Inflammatory macrophage (primary cell): ENCODE measurements at places on chromosomes 5 and 9.

GRCh38 chr9:89903141-89903475 is 298.3 kb downstream of the GADD45G start:
- no peak for DNase-seq

GRCh38 chr9:134743853-134744252 is 102.2 kb downstream of the COL5A1 start:
- no peak for DNase-seq

GRCh38 chr5:154962494-154962893 is 21.6 kb downstream of the MRPL22 start:
- no peak for DNase-seq

DNA sequence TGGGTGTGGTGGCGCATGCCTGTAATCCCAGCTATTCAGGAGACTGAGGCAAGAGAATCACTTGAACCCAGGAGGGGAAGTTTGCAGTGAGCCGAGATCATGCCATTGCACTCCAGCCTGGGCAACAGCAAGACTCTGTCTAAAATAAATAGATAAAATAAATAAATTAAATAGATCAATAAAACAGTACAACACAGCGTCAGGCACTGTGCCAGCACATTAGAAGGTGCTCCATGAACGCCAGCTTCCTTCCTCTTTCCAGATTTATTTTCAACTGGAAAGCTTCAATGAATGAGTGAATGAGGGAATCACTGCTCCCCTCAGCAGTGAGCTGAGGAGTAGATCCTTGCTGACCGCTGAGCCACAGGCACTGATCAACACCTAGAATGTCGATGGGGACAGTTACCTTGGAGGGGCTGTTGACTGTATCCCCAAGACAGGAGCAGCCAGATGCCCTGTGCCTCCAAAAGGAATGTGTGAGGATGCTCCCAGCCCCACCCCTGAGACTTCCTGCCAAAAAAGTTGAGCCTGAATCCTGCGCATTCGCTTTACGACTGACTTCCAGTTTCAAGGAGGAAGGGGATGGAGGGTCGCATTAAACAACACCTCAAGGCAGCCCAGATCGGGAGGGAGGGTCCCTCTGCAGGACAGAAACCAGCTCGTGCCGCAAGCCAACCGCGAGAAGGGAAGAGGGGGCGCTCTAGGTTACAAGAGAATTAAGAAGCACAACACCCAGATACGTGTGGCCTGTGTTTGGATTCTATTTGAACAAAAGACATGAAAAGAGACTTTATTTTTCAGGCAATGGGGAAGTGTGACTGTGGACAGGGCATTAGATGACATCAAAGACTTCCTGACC is 54.0 kb upstream of the CNOT6 start:
- DNase-seq, result peak; percentile 2

DNA sequence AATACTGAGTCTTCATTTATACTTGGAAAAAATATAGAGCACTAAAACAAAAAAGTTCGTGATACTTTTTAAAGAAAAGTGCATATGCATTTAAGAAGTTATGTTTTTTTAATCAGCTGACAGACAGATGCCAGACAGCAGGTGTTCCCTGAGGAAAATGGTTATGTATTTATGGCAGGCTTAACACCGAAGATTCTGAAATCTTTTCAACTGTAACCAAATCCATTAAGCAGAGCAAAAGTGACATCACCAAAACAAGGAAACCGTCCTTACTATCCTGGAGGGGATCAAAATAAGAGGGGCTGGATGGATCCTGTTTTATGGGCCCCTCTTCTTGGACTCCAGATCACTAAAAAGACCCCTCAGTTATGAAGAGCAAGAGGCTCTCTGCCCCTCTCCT is 404.9 kb upstream of the ADAMTS16 start:
- no peak for DNase-seq

DNA sequence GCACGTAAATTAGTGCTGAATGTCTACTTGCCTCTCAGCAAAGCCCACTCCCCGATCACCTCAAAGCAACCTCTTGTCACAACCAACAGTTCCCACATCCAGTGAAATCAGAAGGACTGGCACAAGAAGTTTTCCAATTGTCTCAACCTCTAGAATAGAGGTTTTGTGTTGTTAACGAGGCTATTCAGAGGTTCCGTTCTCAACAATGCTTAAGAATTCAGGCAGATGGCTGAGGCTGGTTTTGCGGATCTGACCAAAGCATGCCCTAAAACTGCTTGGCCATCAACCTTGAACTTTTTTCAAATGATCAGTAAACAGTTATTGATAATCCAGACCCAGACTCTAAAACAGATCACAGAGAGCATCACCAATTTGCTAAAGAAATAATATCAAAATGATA is 52.9 kb downstream of the MAPKAP1 start:
- no peak for DNase-seq

- DNase-seq, result no peak
Measured at GRCh38 chr5:142612494-142613270, 73.2 kb downstream of the FGF1 start.

GRCh38 chr9:114452219-114453165 is 52.8 kb downstream of the WHRN start:
- DNase-seq, result no peak

DNA sequence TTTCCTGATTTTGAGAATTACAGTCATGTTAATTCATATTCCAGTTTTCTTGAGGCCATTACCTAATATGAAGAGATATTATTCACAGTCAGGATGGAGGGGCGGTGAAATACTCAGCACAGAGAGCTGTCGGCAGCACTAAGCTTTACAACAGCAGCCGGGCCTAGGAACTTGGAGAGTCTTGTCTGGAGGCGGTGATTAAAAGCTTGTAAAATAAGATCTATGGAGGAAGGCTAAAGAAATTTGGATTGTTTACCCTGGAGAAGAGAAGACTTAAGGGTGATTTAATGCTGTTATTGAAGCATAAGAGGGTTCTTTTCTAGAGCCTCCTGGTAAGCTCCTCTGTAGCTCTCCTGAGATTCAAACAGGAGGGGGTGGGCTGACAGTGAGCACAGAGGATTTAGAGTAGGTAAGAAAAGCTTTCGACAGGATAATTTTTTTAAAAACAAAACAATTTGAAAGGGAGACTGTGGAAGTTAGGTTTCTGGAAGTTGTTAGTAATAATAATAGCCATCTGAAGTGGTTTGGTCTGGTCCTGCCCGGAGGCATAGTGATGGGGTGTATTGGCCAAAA is 406.3 kb upstream of the ADAMTSL1 start:
- no peak for DNase-seq

GRCh38 chr9:101458963-101459631 is 23.5 kb upstream of the ALDOB start:
- peak; percentile 69 for DNase-seq

- DNase-seq, result no peak
Measured at GRCh38 chr5:55524816-55525215, 9.9 kb downstream of the PLPP1 start.

DNA sequence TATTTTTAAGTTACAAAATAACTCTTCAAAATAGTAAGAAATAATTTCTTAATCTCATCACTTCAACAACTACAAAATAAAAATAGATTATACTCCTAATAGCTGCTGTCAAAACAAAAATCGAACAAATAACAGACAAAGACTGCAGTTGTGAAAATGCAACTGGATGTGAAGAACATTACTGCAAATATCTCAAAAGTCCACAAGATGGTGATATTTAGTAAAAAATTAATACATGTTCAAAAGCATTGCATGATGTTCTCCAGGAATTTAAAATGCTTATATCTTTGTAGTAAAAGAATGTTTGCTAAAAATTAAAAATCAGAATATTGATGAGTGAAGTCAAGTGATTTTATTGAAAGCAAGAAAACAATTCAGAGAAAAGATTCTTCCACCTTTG is 66.2 kb downstream of the MPDZ start:
- DNase-seq, result no peak

- no peak for DNase-seq
Measured at GRCh38 chr9:114308361-114308950, 14.4 kb upstream of the ORM1 start.

DNA sequence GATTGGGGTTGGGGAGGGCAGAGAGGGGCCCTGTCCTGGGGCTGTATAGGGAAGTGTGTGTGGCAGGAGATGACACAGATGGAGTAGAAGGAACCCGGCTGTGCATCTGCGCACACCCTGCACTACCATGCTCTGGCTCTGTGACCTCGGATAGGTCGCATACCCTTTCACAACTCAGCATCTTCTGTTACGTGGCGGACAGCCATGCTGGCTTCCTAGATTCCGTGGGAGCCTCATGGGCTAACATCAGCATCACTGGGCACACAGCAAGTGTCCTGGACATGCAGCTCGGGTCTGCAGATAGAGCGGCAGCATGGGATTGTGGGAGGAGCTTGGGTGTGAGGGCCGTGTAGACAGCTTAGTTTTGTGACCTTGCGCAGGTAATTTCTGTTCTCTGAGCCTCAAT is 9.2 kb downstream of the ARPC5L start:
- DNase-seq, result no peak

DNA sequence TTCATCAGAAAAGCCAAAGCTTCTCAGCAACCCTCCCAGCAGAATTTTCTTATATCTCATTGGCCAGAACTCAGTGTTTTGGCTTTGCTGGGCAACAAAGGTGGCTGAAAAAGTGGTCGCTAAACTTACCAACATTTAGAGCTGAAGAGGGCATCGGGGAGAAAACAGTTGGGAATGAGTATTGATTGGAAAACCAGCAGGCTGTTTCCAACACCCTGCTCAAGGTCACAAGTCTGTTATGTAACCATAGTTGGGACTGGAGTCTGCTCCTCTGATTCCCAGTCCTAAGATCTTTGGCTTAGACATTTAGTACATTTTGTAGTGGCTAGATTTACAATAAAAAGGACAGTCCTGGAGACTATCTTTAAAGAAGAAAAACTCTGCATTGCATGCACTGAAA is 17.1 kb downstream of the IL12B start:
- no peak for DNase-seq

- DNase-seq, result no peak
Measured at GRCh38 chr9:92804727-92805126, 40.1 kb upstream of the BICD2 start.

DNA sequence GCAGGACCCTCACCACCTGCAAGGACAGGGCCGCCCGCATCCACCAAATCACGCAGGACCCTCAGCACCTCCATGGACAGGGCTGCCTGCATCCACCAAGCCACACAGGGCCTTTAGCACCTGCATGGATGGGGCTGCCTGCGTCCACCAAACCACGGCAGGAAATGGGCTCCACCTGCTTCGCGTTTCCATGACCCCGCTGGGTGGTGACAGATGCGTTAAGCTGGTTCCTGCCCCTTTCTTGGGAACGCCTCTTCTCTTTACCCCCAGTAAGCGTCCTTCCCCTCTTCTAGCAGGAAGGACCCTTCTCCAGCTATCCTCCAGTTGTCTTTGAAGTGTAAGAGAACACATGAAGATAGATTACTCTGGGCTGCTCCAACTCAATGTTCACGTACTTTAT is 13.5 kb downstream of the FBP1 start:
- no peak for DNase-seq

GRCh38 chr9:8424786-8425410 is 625.3 kb upstream of the DMAC1 start:
- no peak for DNase-seq

- no peak for DNase-seq
Measured at GRCh38 chr5:161085056-161085455, 233.0 kb upstream of the ATP10B start.

GRCh38 chr9:128053560-128053959 is 13.6 kb downstream of the NAIF1 start:
- DNase-seq, result peak; percentile 98

DNA sequence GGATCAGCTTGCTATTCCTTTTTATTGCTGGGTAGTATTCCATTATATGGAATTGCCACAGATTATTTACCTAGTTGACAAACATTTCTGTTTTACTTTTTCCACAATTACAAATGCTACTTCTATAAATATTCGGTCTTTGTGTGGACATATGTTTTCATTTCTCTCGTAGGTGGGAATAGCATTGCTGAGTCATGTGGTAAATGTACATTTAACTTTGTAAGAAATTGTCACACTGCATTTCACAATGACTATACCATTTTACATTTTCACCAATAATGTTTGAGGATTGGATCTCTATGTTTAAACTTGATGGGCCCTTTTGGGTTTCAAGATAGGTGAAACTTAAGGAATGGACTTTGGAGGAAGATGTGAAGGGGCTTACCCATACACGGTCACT is 19.7 kb downstream of the RAI14 start:
- no peak for DNase-seq

DNA sequence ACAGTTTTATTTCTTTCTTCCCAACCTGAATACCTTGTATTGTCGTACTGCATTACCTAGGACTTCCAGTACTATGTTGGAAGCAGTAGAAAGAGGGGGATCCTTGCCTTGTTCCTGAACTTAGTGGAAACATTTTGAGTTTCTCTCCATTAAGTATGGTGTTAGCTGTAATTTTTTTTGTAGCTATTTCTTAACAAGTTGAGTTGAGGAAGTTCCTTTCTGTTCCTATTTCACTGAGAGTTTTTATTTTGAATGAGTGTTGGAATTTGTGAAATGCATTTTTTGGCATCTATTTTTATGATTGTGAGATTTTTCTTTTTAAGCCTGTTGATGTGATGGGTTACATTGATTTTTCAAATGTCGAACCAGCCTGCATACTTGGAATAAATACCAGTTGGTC is 49.0 kb downstream of the FSD1L start:
- DNase-seq, result no peak

DNA sequence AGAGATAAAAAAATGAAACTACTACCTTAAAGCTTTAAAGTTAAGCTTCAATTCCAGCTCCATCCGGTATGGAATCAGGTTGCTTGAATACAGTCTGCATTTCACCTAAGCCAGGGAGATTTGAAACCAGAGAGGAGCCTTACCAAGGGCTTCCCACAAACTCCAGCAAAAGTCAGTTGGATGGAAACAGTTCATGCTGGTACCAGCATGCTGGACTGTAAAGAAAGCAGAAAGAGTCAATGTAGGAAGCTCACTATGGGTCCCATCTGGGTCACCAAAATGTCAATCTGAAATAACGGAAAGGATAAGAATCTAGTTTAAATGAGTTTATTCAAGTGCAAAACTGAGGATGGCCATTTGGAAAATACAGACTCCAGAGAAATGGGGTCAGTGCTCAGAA is 65.3 kb downstream of the CDO1 start:
- no peak for DNase-seq

DNA sequence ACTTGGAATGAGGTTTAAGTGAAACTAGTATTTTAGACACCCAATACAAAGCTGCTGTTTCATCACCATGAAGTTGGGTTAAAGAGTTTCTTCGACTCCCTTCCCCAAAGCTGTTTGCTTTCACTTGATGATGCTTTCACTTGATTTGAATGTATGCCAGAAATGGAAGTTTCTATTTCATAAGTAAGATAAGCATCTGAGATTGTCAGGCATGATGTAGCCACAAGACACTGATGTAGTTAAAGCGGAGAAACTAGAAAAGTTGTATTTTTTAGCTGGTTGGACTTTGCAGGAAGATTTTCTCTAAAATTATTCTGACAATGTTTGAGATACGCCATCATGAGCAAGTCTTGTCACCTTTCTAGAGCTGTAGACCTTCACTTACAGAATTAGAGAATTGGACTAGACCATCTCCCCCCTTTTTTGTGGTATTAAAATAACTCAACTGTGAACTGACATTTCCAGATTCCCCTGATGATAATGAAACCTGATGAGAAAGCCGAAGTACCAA is 20.0 kb downstream of the MOCS2 start:
- no peak for DNase-seq

- DNase-seq, result no peak
Measured at GRCh38 chr9:131167146-131167692, 41.8 kb downstream of the NUP214 start.

- no peak for DNase-seq
Measured at GRCh38 chr9:96048956-96049831, 173.7 kb downstream of the ERCC6L2 start.
